GM23338 (cell line): ENCODE measurements at places on chromosomes 7 and 10. TPM values are rescaled to one million over a fixed set of nuclear protein-coding genes. Genes with fewer than 3 reads are reported as not detected.
A peak's percentile ranks its signal among the peaks of the same experiment; 100 is the strongest.

DNA sequence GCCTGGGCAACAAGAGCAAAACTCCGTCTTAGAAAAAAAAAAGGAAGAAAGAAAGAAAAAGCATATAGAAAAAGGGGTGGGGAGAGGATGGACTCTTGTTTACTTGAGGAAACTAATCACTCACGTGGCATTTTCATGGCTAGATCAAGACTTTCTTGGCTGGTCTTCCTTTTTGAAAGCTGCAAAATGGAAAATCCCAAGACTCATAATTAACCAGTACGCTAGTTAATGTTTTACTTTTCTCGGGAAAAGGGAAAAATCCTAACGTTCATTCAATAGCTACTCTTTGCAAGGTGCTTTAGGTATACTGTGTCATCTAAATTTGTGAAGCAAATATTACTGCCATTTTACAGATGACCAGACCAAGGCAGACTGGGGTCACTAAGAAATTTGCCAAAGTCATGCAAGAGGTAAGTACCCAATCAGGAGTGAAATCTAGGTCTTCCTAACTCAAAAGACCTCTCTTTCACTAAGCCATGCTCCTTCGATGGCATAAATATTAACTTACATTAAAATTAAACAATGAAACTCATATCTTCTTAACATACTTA lies 24.4 kb downstream of the NAPEPLD start:
- H3K27me3 ChIP-seq = no peaks in the 10 kb centered on the region
- no peak overlapping the region for H3K4me3 ChIP-seq
- H3K36me3 ChIP-seq = peaks cover 2% of the 10 kb centered on the region; the same call in 1 of the 2 replicates
- no peaks in the 10 kb centered on the region for H3K4me1 ChIP-seq

DNA sequence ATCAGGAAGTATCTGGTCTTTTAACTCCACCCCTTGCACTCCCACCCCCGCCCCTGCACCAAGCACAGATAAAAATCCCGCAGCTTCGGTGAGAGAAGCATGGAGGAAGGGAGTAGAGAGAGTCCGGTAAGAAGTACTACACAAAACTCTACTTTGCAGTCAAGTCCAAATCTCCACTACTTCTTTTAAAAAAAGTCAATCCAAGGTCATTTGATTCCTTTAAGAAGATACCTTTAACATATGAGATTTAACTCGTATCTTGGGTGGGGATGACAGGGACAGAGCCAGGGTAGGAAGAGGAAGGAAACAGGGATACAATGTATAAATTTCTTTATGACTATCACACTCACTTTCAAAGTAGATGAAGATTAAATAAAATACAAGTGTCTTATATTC lies 132.1 kb downstream of the NRBF2 start:
- peak; percentile 73 for DNase-seq
- peaks cover 11% of the 10 kb centered on the region; the same call in 1 of the 2 replicates for H3K36me3 ChIP-seq
- H3K4me1 ChIP-seq = peaks cover 35% of the 10 kb centered on the region

DNA sequence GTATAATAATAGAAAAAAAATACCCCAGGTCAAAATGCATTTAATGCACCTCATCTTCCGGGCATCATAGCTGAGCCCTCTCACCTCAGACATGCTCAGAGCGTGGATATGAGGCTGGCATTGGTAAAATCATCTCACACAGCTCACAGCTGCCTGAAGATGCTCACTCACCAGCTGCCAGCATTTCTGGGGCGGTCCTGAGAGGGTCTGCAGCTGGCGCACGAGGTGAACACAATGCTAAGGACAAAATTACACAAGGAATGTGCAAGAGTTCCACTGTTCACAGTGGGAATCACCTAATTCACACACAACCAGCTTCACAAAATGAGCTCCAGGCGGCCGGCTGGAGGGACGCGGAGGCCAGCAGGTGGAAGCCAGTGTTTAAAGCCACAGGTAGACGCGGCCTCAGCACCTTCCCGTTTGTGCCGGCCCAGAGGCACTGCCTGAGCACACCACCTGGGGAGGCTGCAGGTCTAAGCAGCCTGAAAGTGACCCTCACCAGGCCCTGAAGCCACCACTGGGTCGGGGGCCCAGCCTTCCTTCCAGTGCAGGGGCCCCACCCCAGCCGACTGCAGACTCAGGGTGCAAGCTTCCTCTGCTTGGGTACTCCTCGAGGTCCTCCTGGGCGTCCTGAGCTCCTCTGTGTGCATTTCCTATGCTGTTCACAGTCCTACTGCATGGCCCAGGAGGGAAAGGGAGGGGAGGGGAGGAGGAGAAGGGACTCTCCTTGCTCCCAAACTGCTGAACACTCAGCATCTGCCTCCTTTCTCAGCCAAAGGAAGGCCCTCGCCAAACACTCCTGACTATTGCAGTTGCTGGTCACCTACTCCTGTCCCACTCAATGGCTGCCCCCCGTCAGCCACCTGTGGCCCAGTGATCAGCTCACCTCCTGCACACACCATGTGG lies 61.2 kb upstream of the FAM20C start:
- no peaks in the 10 kb centered on the region for H3K4me1 ChIP-seq
- H3K36me3 ChIP-seq = no peaks in the 10 kb centered on the region
- no peak overlapping the region for H3K4me3 ChIP-seq
- H3K27me3 ChIP-seq = no peaks in the 10 kb centered on the region
- no peak for DNase-seq

GRCh38 chr7:99594948-99595745 lies 2.9 kb upstream of the TMEM225B start:
- no peak overlapping the region for H3K27ac ChIP-seq
- DNase-seq = no peak
- H3K36me3 ChIP-seq = 0 out of 2 replicates have a peak, but pooled peaks cover 4% of the 10 kb centered on the region
- no peak overlapping the region for H3K4me3 ChIP-seq

GRCh38 chr10:19385846-19386450 lies 337.3 kb downstream of the MALRD1 start:
- H3K4me3 ChIP-seq = no peak overlapping the region
- no peak overlapping the region for H3K27ac ChIP-seq
- no peaks in the 10 kb centered on the region for H3K4me1 ChIP-seq

DNA sequence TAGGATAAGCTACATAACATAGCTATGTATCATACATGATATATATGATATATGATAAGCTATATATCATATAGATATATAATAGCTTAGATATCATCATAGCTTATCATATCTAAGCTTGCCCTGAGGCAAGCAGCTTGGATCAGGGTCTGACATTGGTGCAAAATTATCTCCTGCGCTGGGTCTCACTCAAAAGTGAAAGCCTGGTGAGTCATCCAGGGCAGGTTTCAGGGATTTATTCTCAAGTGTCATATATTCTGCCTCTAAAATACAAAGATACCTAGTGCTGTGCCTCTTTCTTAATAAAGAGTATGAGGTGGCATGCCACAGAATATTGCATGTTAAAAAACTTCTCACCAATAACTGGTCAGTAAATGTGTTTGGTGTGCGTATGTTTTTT lies 105.9 kb downstream of the CDC14C start:
- H3K27ac ChIP-seq = no peak overlapping the region
- no peaks in the 10 kb centered on the region for H3K27me3 ChIP-seq
- no peaks in the 10 kb centered on the region for H3K36me3 ChIP-seq
- DNase-seq = no peak

SFTPA1 gene
- total RNA-seq = not detected in 2 replicates

DNA sequence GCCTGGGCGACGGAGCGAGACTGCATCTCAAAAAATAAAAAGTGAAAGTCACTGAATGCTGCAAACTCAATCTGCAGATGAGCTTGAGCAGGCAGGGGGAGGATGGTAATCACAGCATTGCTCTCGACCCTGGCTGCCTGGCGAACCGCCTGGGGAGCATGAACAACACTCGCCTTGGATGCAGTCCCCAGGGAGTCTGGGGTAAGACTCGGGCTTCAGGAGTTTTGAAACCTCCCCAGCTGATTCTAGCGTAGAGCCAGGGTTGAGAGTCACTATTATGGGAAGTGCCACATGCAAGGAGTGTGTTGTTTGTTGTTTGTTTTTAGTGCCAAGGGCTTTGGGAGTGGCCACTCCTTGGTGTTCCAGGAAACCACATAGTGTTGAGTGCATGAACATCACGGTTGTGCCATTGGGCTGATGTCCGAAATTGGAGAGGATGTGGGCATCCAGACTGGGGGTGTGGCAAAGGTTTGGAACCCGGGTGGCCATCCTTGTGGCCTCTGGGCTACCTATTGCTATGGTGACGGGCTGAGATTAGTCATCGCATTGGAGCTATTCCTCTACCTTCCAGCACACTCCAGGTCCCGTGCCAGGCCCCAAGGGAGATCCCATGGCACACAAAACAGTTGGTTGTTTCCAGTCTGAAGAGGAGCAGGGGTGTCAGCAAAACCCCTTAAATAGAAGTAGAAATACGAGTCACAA lies 92.6 kb downstream of the RGS10 start:
- no peaks in the 10 kb centered on the region for H3K4me1 ChIP-seq
- no peak overlapping the region for H3K4me3 ChIP-seq
- H3K27me3 ChIP-seq = no peaks in the 10 kb centered on the region
- H3K27ac ChIP-seq = no peak overlapping the region
- no peaks in the 10 kb centered on the region for H3K36me3 ChIP-seq
- DNase-seq = no peak

DNA sequence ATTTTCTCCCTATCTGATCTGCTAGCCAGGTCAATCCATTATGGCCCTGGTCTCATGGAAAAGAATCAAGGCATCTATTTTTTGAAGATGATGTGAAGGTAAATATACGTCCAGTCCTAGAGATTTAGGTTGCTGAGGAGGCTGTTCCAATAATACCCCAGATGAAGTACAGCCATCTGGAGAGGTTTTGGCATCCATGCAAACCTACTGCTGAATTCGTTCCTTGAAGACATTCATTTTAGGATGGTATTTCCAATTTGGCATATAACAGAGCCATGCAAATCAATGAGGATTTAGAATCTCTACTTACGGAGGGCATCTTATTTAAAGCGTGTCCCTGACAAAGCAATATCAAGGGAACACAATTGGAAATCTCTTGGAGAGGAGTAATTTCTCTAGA lies 465.5 kb downstream of the KCNMA1 start:
- no peak overlapping the region for H3K4me3 ChIP-seq
- no peaks in the 10 kb centered on the region for H3K4me1 ChIP-seq
- no peak overlapping the region for H3K27ac ChIP-seq
- no peak for DNase-seq
- no peaks in the 10 kb centered on the region for H3K36me3 ChIP-seq
- H3K27me3 ChIP-seq = no peaks in the 10 kb centered on the region

- no peaks in the 10 kb centered on the region for H3K27me3 ChIP-seq
- H3K4me1 ChIP-seq = no peaks in the 10 kb centered on the region
- no peak overlapping the region for H3K4me3 ChIP-seq
- no peaks in the 10 kb centered on the region for H3K36me3 ChIP-seq
- DNase-seq = peak; percentile 49
- no peak overlapping the region for H3K27ac ChIP-seq
These were observed 56.7 kb downstream of the PCLO start for GRCh38 chr7:83105948-83106347.

DNA sequence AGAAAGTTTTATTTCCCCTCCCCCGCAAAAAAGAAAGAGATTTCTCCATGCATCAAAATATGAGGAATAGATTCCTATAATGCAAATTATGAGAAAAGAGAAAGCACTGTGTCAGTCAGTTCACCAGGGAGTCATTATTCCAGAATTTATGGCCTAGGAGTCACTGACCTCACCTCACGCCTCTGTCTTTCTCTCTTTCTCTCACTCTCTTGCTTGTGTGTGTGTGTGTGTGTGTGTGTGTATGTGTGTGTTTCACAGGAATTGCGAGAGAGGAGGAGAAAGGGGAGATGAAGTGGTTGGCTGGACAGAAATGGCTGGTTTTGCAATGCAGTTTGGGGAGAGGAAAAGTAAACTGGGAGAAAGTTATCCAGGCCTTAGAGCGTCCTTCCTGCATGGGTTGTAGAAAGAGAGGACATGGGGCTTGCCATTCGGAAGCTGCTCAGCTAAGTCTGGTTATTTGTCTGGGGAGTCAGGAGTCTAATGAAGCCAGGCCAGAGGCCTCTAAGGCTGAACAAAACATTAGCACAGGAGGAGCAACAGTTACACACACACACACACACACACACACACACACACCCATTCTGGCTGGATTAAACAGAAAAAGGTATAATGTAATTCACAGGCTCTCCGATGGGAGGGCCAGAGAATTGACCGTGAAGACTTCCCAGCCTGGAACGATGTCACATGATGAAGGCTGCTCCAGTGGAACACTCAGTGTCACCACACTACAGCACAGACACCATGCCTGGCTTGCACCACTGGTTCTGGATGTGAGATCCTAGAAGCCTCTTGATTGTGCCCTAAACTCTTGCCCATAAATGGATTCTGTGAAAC lies 12.8 kb upstream of the FFAR4 start:
- no peaks in the 10 kb centered on the region for H3K36me3 ChIP-seq
- peaks cover 8% of the 10 kb centered on the region; the same call in 1 of the 2 replicates for H3K4me1 ChIP-seq
- H3K27ac ChIP-seq = no peak overlapping the region
- H3K27me3 ChIP-seq = no peaks in the 10 kb centered on the region
- no peak overlapping the region for H3K4me3 ChIP-seq

DNA sequence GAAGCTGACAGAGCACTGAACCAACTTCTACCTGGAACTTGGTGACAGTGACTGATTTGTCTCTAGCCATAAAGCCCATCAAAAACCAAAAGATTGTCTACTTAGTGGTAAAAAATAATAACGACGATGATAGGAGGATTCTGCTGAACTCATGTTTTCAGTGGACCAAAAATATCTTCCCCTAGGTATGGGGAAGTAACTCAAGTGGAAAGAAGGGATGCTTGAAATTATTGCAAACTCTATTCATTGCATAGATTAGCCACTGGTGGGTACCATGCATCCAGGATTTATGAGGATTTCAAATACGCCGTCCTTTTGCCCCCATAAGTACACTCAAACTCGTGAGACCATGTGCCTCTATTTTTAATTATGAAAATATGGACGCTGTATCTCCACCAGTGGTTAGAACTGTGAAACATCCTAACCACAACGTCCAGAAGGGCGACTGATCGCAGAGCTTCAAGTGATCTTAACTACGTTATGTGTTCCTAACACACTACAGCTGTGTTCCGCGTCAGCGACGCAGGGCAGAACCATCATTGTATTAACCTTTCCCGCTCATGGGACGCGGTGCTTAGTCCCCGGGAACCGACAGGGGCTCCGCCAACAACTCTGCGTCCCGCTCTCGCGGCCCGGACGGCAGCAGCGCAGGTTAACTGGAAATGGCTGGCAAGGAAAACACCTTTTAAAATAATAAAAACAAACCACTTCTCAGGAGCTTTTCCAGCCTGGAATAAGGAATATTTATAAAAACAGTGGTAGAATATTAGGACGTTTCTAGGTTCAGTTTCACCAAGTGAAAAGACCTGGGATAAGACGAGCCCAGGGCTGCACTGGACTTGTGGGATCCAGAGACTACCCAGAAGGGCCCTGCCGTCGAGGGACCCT lies 776 bp downstream of the PEX1 start:
- no peaks in the 10 kb centered on the region for H3K27me3 ChIP-seq
- H3K4me1 ChIP-seq = peaks cover 11% of the 10 kb centered on the region; the same call in 1 of the 2 replicates
- peak overlapping the region; percentile 88 for H3K27ac ChIP-seq
- peak overlapping the region; percentile 88 for H3K4me3 ChIP-seq
- H3K36me3 ChIP-seq = peaks cover 10% of the 10 kb centered on the region
- peak; percentile 81 for DNase-seq

- no peak for DNase-seq
- H3K27me3 ChIP-seq = no peaks in the 10 kb centered on the region
- no peaks in the 10 kb centered on the region; the same call in 1 of the 2 replicates for H3K36me3 ChIP-seq
- peaks cover 11% of the 10 kb centered on the region; the same call in 1 of the 2 replicates for H3K4me1 ChIP-seq
- H3K27ac ChIP-seq = no peak overlapping the region
- H3K4me3 ChIP-seq = no peak overlapping the region
These were observed 14.6 kb downstream of the ADRB1 start for GRCh38 chr10:114058297-114058696.

- no peaks in the 10 kb centered on the region for H3K27me3 ChIP-seq
- H3K4me3 ChIP-seq = no peak overlapping the region
- H3K27ac ChIP-seq = no peak overlapping the region
These were observed 20.2 kb downstream of the DNAJB9 start for GRCh38 chr7:108589874-108590273.

GRCh38 chr7:36062154-36062815 lies 90.8 kb upstream of the EEPD1 start:
- no peak for DNase-seq
- H3K27ac ChIP-seq = no peak overlapping the region
- H3K27me3 ChIP-seq = no peaks in the 10 kb centered on the region
- no peaks in the 10 kb centered on the region for H3K36me3 ChIP-seq
- H3K4me1 ChIP-seq = 0 out of 2 replicates have a peak, but pooled peaks cover 5% of the 10 kb centered on the region
